RCC 7860 (cell line): ENCODE measurements at places on chromosomes 11 and 22.
A peak's percentile ranks its signal among the peaks of the same experiment; 100 is the strongest.

DNA sequence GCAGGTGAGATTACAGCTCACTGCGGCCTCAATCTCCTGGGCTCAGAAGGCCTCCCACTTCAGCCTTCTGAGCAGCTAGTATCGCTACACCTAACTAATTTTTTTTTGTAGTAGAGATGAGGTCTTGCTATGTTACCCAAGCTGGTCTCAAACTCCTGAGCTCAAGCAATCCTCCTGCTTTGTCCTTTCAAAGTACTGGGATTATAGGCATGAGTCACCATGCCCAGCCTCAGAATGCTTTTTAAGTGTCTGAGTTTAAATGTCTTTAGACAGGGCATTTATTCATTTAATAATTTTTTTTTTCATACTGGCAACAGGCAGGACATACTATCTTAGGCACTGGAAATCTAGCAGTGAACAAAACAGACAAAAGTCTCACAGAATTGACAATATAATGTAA, 27.7 kb downstream of the LRP4 start:
- no peak for DNase-seq

DNA sequence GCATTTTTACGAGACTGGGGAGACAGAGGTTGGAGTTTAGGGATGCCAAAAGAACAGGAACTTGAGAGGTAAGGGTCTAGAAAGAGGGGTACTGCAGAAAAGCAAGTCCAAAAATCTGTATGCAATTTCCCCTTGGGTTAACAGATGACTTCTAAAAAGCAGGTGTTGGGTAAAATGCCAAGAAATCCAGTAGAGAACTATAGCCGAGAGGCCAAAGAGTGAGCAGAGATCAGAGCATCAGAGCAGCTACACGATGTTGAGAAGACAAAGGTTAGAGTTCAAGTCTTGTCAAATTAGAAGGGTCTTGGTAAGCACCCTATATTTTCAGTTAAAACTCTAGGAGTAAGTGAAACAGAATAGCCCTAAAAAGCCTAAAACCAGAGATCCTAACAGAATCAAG, 145.2 kb downstream of the FCHSD2 start:
- DNase-seq, result no peak

DNA sequence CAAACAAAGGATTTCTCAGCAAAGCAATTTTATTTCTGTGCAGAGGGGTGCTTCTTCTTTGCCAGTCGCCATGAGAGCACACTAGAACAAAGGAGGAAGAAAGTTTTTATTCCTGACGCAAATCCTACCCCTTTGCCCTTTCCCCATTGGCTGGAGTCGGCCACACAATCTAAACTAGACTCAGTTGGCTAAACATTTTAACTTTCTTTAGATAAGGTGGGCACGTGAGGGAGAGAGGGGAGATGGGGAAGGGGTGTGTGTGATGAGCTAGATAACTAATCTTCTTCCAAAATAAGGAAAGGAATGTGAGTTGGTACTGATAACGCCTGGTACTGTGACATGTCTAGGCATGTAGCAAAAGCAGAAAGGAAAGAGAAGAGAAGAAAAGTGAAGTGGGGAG, 626 bp downstream of the TRIM22 start:
- no peak for DNase-seq

GRCh38 chr11:10952872-10953271, 95.0 kb upstream of the ZBED5 start:
- DNase-seq, result no peak

GRCh38 chr11:43516316-43516850, 157.7 kb downstream of the TTC17 start:
- DNase-seq, result no peak

GRCh38 chr11:73344191-73344607, 32.0 kb upstream of the RELT start:
- no peak for DNase-seq

DNA sequence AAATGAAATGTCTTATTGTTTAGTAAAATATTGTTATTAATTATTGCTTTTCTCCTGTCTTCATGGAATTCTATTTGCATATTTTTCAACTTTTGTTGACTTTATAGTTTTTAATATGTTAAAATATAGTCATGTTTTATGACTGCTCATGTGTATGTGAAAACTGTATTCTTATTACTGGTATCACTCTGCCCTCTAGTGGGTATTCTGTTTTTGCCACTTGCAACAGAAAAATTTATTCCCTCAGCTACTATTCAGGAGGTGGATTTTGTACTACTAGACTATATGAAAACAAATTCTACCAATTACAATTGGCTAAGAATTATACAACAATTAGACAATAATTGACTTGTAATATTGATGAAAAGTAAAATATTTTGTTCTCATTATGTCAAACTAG, 45.0 kb downstream of the OR4C6 start:
- peak; percentile 25 for DNase-seq

- DNase-seq, result peak; percentile 13
Observed at GRCh38 chr11:10529279-10529678, 11.7 kb downstream of the RNF141 start.

GRCh38 chr11:125295931-125296330, 131.4 kb downstream of the PKNOX2 start:
- DNase-seq, result no peak

DNA sequence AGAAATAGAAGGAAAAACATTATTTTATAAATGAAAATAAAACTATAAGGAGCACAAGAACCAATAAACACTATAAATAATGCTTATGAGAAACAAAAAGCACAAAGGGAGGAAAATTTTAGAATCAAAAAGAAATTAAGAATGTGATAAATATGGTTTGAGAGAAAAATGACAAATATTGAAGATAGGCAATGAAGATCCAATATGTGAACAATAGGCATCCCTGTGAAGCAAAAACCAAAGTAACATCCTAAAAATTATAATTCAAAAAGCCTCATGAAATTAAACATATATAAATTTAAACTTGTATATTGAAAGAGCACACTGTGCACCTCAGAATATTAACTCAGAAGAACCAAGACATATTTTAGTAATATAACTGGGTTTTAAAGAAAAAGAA, 216.2 kb downstream of the GRIK4 start:
- DNase-seq, result no peak

GRCh38 chr11:70618431-70619101, 220.2 kb downstream of the CTTN start:
- DNase-seq, result no peak

DNA sequence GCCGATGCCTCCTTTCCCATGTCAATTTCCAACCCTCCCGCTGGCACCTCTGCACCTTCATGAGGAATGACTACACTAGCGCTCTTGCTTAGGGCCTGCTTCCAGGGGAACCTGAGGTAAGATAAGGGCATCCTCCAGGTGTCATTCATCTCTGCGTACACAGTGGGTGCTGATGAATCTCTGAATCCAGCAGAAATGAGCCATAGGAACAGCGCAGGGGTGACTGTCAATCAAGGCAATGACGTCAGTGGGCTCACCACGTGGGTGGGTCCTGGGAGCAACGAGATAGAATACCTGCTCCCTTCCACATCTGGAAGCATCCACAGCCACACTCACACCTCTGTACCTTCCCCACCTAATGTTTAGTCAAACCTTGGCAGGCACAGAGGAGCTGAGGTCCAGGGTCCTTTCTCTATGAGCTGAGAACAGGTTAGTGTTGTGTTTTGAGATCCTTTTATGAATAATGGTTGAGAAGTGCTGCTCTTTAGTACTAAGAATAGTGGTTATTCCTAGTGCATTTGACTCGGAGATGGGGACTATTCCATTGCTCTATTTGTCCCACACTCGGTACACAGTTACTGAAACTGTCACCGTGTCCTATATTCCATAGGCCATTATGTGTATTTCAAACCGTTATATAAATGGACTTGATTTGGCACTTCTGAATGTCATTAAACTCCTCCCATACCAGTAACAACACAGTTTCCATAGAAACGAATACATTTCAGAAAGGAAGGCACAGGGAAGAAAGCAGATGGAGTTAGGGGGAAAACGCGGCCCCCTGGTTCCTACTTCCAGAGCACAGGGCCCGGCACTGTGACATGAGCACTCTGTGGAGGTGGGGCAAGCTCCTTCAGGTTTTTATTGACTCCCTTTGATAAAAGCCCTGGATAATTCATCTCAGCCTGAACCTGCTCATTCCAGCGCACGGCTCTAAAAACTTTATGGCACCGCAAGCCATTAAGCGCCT, 193.4 kb downstream of the ST3GAL4 start:
- no peak for DNase-seq

- DNase-seq, result peak; percentile 30
Observed at GRCh38 chr11:125123947-125124617, 12.7 kb upstream of the TMEM218 start.

DNA sequence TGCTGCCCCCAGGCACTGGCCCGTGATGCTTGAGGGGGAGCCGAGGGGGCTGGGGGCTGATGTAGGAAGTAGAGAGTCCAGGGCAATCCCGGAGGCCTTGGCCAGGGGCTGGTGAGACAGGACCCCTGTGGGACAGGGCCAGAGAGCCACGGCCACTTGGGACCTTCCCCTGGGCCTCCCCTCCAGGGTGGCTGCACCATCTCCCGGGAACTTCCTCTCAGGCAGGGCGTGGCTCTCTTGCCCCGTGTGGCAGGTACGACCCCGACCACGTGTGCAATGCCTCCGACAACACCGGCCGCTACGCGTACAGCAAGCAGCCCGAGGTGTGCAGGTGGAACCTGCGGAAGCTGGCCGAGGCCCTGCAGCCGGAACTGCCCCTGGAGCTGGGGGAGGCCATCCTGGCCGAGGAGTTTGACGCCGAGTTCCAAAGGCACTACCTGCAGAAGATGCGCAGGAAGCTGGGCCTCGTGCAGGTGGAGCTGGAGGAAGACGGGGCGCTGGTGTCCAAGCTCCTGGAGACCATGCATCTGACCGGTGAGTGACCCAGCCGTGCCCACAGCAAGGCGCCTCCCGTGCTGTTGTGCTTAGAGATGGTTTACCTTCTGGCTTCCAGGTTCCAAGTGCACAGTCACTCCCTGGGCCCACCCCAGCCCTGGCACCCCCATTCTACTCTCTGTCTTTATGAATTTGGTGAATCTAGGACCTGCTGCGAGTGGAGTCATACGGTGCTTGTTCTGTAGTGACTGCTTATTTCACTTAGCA, 9.7 kb downstream of the SELENOO start:
- no peak for DNase-seq

- no peak for DNase-seq
Observed at GRCh38 chr11:36212564-36213392, 76.4 kb downstream of the COMMD9 start.

GRCh38 chr22:19046719-19047609, 75.2 kb downstream of the DGCR2 start:
- DNase-seq, result no peak

- peak; percentile 38 for DNase-seq
Observed at GRCh38 chr11:22703040-22703439, 36.6 kb downstream of the GAS2 start.

DNA sequence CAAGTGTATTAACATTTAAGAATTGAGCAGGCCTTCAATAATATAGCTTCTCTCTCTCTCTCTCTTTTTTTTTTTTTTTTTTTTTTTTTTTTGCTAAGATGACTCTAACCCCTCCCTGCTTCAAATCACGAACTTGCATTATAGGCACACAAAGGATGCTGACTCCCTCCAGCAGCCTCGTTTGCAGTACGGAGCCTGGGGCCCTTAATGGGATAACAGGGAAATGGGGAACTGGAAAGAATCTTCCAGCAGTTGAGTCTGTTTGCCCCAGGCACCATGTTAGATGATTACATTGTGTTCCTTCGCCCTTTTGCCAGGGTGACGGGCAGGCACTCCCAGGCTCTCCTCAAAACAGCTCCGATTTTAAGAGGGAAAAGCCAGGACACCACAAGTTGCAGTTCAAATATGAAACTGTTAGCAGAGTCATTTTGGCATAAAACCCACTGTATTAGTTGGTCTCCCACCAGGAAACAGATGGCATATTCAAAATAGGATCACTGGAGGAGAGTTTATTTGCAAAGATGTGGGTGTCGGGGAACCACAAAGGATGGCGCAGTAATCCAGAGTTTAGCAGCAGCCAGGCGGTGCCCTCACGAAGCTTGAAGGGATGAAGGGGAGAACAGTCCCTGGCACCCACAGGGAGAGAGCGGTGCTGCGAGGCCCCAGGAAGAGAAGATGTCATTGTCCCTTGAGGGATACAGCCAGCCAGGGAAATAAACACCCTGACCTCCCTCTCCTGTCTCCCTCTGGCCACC, 26.5 kb upstream of the TREH start:
- DNase-seq, result no peak

- no peak for DNase-seq
Observed at GRCh38 chr11:76692956-76693355, 22.4 kb upstream of the LRRC32 start.

- no peak for DNase-seq
Observed at GRCh38 chr11:62020661-62021060, 53.2 kb upstream of the FTH1 start.

- no peak for DNase-seq
Observed at GRCh38 chr22:36257948-36258670, 5.2 kb downstream of the APOL1 start.

- no peak for DNase-seq
Observed at GRCh38 chr11:36210529-36210928, 78.7 kb downstream of the COMMD9 start.

DNA sequence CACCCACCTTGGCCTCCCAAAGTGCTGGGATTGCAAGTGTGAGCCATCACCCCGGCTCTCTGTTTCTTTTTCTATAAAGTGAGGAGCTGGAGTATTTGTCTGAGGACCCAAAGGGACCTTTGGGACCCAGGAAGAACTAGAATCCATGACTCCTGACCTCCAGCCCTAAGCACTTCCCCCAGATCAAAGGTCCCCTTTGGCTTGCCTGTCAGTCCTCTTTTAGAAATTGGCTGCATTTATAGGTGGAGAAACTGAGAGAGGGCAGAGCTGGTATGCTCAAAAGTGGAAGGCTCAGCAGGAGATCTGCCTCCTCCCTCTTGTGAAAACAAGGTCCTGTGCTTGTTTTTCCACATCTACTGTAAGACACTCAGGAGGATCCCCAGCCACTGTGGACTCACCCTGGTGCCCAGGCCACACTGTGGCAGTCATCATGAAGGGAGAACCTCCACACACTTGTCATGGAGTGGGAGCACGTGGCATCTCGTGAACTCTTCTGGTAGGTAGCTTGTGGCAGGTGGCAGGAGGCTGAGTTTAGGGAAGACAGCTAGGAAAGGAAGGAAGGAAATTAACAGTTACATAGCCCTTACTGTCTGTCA, 12.4 kb upstream of the PLEKHA7 start:
- DNase-seq, result no peak

DNA sequence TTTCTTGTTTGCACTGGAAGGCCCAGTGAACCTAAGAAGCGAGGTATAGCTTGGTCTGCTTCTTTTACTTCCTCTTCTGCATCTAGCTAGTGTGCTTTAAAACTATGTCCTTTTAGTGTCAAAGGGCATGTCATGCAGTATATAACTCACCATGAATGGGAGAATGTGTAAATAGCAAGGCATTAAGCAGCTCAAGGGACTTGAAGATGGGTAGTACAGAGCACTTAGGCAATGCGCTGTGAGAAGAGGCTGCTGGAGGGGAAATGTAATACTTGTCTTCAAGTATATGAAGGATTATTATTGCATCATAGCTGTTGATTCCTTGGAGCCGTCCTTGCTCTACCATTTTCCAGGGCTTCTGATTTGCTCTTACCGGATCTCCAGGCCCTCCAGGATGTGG, 7.6 kb downstream of the MAML2 start:
- no peak for DNase-seq

- no peak for DNase-seq
Observed at GRCh38 chr11:15671216-15671615, 556.5 kb downstream of the INSC start.

GRCh38 chr11:44765676-44766075, 38.9 kb downstream of the TSPAN18 start:
- DNase-seq, result no peak

- no peak for DNase-seq
Observed at GRCh38 chr11:90840071-90840470, 617.2 kb upstream of the CHORDC1 start.

- DNase-seq, result no peak
Observed at GRCh38 chr11:45304992-45305335, 18.8 kb upstream of the SYT13 start.
